Osteoblast (primary cell): ENCODE measurements at places on chromosomes 12 and 14.

DNA sequence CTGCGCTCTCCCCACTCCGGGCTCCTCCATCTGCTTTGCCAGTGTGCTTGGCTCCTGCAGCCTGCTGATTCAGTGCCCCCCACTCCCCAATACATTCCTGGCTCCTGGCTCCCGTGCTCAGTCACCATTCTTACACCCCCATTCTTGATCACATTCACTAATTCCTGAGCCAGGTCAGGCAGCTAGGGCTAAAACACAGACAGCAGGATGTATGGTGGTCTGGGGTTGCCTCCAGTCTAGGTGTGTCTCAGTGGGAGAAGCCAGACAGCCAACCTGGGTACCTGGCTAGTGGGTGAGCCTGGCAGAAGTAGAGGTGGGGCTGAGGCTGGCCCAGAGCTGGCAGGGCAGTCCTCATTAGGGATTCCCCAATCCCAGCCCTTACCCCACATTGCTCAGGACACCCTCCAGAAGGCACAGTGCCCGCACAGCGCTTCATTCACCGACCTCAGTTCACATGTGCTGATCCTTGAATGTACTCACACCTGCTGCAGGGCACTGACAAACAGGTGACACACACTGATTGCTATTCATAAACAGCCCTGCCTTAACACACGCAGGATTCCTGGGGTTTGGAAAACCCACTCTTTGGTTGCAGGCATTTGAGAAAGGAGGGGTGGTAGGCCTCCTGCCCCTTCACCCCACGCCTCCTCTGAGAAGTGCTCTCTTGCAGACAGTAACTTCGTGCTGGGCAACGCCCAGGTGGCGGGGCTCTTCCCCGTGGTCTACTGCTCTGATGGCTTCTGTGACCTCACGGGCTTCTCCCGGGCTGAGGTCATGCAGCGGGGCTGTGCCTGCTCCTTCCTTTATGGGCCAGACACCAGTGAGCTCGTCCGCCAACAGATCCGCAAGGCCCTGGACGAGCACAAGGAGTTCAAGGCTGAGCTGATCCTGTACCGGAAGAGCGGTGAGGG is 1.7 kb downstream of the KCNH3 start:
- peak; percentile 78 for DNase-seq

GRCh38 chr12:114649585-114649984 is 34.4 kb downstream of the TBX3 start:
- no peak for DNase-seq

DNA sequence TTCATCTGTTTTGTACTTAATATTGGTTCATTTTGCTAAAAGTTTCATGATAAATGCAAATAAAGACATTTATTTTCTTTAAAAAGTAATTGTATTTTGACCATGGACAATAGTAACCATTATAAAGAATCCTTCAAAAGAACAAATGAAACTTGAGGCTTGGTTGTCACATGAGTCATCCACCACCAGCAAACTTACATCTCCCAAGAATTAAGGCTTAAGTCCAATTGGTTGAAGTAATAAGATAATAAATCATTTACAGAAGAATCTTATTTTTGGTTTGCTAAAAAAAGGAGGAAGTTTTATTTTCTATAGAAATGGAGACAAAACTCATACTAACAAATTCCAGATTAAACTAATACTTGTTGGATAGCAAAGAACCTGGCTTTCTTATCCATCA is 84.8 kb upstream of the KITLG start:
- DNase-seq, result no peak

DNA sequence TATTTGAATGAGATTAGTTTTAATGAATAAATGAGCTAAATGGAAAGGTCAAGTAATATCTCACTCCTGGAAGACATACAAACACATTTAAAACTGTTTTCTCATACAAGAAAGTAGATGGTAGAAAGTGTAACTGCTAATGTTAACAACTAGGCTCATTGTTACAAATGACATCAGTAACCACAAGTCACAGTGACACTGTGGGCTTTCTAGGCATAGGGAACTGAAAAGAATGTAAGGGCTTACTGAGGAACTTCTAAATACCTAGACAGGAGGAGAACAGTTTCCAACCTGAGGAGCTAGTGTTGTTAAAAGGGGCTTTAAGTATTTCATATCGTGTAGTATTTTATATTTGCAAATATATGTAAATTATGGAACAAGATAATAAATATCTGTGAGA is 17.5 kb upstream of the ERGIC2 start:
- no peak for DNase-seq

DNA sequence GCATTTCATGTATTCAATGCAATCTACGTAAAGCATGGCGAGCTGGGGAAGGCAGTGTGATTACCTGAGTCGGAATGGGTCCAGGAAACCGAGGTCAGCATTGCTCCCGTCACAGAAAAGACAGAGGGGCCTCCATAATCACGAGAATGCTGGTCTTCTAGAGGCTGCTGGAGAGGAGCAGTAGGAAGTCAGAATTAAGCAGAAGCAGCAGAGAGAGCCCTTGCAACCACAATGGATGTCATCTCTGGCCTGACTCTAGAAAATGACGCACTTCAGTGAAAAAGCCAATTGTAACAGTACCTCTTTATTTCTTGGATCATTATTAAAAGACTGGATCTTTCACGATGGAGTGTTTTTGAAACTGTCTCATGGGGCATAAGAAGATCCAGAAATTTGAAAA is 69.5 kb upstream of the FOXN3 start:
- DNase-seq, result no peak

GRCh38 chr14:62631176-62631575 is 414.1 kb downstream of the KCNH5 start:
- no peak for DNase-seq

DNA sequence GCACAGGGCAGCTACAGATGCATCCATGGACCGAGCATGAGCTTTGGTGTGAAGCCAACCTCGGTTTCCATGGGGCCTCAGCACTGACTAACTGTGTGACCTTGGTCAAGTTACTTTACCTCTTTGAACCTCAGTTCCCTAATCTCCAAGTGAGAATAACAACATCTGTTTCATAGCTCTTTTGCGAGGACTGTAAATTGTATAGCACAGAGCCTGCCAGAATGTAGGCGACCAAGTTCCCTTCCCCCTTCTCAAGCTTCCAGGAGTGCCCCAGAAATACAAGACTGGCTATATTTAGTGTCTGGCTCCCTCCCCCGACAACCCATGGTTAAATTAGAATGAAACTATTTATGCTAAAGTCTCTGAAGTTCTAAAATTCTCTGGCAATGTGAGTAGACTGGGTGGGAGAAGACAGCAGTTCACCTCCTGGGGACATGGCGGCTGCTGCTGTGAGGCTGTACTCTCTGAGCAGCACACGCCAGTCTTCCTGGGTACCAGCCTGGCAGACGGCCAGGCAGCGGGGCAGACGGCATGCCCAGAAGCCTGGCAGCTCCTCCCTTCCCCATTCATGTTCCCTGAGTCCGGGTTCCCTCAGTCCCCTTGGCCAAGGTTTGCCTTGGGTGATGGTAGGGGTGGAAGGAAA is 22.0 kb upstream of the TMED10 start:
- no peak for DNase-seq

DNA sequence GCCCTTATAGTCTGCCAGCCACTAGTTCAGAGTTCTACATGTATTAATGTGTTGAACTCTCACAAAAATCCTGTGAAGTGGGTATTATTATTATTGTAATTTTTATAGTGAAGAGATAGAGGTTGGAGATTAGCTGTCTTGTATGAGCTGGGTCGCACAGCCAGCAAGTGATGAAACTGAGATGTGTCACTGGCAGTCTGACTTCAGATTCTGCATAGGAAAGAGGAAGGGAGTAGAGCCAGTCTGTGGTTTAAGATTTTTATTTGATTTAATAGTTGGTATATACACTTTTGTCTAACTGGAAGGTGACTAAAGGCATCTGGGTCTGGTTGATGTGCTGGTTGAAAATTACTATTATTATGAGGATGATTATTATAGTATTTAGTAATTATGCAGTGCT is 5.8 kb upstream of the FRS2 start:
- no peak for DNase-seq

GRCh38 chr12:120862664-120863063 is 41.5 kb downstream of the SPPL3 start:
- DNase-seq, result no peak

DNA sequence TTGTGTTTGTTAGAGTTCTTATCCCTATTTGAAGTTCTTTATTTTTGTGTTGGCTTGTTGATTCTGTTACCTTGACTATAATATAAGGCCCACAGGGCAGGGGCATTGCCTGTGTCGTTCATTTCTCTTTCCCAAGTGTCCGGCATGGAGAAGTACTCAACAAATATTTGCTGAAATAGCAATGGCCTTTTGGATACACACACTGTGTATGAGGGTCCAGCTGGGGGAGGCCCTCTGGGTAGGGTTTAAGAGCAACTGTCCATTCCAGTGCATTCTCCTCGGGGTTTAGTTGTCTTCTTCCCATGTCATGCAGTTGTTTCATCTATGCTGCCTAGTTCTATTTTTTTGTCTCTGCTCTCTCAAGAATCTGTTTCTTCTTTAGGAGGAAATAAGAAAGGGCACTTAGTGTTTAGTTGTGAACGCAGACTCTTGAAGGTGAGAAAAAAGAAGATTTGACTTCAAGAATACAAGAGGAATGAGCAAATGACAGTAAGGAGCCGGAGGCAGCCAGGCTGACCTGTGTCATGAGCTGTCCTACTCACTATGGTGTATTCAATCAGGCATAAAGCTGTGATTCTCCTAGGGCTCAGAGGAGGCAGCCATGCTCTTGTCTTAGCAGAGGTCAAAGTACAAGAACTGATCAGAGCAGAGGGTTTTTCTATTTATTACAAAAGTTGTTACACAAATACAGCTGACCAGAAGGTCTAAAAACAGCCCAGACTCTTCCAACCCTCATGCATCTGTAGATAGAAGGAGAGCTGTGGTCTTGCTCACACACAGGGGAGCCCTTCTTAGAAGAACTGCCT is 10.2 kb downstream of the ERG28 start:
- no peak for DNase-seq

- no peak for DNase-seq
Observed at GRCh38 chr12:115013236-115013981, 329.4 kb upstream of the TBX3 start.

DNA sequence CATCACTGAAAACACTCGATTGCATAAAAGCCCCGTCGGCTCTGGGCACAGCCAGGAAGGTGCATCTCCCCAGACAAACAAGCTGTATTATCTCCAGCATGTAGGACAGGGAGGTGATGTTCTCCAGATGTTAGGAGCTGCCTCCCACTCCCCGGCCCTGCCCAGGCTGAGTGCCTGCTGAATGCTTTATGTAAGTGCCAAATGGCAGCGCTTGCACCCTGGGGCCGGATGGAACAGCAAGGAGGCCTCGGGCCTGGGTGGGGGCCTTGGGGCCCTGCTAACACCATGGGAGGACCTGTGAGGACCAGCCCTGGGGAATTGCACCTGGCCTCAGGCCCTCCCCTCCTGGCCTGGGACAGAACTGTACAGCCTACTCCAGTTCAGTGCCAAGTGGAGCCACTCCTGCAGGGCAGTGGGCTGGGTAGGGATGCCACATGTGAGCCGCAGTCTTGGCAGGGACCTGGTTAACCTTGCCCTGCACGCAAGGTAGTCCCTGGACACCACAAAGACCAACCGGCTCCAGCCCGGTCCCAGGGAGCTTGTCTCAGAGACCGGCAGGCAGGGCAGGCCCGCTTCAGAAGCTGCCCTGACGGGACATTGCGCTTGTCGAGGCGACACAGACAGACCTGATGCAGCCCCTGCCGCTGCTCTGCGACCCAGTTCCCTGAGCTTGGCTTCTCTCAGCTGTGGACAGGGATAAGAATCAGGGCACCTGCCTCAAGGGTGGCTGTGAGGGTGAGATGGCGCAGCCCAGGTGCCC is 35.3 kb upstream of the PPP1R13B start:
- peak; percentile 30 for DNase-seq

- DNase-seq, result no peak
Observed at GRCh38 chr12:38744041-38744440, 161.3 kb downstream of the CPNE8 start.

- DNase-seq, result peak; percentile 27
Observed at GRCh38 chr12:650983-651382, 12.3 kb downstream of the NINJ2 start.

- DNase-seq, result no peak
Observed at GRCh38 chr12:184811-185575, 29.0 kb downstream of the SLC6A12 start.

DNA sequence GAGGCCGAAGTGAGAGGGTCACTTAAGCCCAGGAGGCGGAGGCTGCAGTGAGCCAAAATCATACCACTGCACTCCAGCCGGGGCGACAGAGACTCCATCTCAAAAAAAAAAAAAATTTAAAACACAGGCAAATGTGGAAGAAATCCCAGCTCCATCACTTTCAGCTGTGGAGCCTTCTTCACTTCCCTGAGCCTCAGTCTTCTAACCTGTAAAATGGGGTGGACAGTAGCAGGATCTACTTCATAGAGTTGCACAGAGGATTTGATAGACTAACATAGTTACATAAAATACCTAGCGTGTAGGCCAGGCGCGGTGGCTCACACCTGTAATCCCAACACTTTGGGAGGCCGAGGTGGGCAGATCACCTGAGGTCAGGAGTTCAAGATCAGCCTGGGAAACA is 26.5 kb downstream of the PHETA1 start:
- no peak for DNase-seq

DNA sequence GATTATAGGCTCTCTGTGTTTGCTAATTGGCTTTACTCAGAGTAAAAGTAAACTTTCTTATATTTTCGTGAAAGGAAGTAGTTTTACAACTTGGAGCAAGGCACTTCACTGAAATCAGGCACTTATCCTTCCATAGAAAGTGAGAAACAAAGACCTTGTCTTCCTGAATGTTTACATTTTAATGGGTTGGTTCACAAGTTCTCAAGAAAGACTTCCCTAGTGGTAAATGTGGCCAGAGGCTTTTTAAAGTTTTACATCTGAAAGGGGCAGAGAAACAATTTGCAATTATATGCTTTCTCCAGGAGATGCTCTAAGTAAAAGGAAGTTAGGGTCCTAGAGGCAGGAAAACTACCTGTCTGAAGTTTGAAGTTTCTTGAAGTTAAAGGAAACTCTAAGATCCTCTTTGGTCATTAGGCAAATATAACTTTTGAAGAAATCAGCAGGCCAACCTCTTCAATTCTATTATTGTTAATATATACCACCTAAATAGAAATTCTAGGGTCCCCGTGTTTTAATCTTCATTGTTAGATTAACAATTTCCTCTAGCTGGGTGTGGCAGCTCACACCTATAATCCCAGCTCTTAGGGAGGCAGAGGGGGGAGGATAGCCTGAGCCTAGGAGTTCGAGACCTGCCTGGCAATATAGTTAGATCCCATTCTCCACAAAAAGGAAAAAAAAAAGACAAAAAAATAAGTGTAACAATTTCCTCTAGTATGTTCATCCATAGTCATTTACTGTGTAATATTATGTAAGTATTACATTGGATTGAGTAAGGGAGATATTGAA is 644.9 kb upstream of the FOXG1 start:
- DNase-seq, result no peak
